ENCODE measurements at places on chromosomes 13 and 19. TPM values are rescaled to one million over a fixed set of nuclear protein-coding genes. Genes with fewer than 3 reads are reported as not detected.

Gene FLT3LG
- total RNA-seq: 5.4 TPM

Gene PSG11
- total RNA-seq: not detected

- DNase-seq: peak; percentile 89
Measured at GRCh38 chr13:26619358-26619757, 61.9 kb downstream of the WASF3 start.

GRCh38 chr13:52179925-52180324, 20.5 kb upstream of the NEK3 start:
- DNase-seq: no peak

GRCh38 chr19:52664461-52664860, 26.3 kb upstream of the ZNF83 start:
- no peak for DNase-seq

Gene FREM2
- total RNA-seq: not detected

Measured in fibroblast of the aortic adventitia (primary cell).